Hematopoietic multipotent progenitor cell treated with erythropoietin and hydrocortisone succinate and interleukin-3 and kit ligand, for 8 days (in vitro differentiated cells): ENCODE measurements at places on chromosomes 1 and 21.

GRCh38 chr1:185961664-185962063 is 227.5 kb downstream of the HMCN1 start:
- DNase-seq = no peak

- DNase-seq = no peak
These were observed 86.9 kb downstream of the IER5 start for GRCh38 chr1:181175356-181175910.

- DNase-seq = no peak
These were observed 11.6 kb upstream of the AKR7A3 start for GRCh38 chr1:19300211-19300610.

GRCh38 chr1:22238356-22239224 is 95.7 kb upstream of the WNT4 start:
- DNase-seq = no peak

GRCh38 chr1:28326984-28327383 is 1.9 kb upstream of the MED18 start:
- DNase-seq = peak; percentile 14

DNA sequence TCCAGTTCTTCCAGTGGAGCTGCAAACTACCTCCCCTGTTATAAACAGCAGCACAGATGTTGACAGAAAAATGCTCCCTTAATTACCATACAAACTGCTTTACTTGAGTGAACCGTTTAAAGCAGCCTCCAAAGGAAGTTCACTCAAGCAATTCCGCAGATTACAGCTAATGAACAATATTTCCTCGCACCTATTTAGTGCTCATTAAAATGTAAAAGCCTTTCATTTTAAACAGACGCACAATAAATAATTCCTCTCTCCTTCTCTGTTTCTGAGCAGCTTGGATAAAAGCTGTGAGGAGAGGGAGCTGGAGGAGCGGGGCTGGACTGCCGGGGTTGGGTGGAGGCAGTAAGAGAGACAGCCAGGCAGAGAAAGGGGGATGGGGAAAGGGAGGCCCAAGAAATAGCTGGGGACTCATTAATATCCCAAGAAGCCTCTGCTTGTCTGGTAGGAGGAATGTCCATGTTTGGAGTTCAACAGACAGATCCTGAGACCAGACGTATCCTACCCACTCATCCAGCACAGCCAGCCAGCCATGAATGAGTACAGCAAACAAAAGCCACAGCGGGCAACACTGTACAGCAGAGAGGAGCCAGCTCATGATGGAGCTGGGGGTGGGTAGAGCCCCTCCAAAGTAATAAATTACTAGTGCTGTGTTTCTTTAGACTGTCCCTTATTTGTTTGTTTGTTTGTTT is 227.7 kb downstream of the GPATCH2 start:
- no peak for DNase-seq

DNA sequence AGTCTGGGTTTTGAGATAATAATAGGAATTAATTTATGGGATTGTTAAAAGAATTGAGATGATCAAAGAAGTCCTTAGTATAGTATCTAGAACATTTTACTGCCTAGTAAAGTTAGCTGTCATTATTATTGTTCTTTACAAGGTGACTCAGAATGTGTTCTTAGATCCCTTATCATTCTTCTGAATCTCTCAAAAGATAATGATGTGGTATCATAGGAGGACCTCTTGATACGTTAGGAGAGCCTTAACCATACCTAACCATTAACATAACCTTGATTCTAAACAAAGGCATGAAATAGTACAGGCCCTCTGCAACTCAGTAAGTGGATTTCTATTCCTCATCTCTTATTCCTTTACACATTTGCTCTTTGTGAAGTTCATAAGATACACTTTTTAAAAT is 246.6 kb upstream of the CACYBP start:
- DNase-seq = peak; percentile 16

- no peak for DNase-seq
These were observed 13.1 kb upstream of the L1TD1 start for GRCh38 chr1:62181532-62181931.

DNA sequence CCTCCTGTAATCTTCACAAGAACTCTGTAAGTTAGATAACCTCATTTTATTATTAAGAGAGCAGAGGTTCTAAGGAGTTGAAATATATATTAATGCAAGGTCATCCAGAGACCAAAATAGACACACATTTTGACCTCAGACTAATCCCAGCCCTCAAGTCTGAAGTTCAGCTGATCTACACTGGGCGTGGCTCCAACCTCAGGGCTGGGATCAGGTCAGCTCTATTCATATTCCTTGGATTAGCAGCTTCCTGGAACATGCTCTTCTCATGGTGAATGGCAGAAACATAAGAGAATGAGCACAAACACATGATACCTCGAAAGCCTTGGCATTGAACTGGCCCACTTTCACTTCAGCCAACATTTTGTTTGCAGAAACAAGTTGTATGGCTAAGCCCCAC is 200.8 kb upstream of the ST6GALNAC5 start:
- DNase-seq = no peak

DNA sequence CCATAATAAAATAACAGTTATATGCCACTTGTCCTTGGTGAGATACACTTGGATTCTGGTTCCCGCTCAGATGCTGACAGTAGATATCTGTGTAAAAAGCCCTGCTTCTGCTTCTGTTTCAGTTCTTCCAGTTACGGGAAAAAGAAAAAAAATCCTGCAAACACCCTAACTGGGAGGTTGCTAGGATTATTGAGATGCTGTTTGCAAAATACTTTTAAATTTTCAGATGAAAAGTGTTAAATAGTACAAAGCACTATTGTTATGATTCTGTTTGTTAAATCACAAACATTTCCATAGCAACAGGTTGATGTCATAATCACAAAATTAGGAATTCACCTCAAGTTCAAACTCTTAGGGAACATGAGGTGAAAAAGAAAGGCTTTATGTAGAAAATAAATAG is 232.3 kb downstream of the HMCN1 start:
- DNase-seq = no peak

DNA sequence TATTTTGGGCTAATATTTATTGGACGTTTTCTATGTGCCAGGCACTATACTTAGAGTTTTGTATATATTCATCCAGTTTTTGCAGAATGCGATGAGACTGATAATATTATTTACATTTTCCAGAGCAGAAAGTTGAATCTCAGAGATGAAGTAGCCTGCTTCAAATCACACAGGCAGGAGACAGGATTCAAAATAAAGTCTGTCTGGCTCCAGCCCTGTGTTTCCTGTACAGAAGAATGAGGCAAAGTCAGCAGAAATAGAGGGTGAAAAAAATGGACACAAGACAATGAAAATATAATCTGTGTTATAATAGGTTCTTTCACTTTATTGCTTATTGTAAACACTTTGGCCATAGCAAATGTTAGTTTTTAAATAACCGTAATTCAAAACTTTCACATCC is 107.2 kb downstream of the CYYR1 start:
- no peak for DNase-seq

GRCh38 chr1:40766560-40766959 is 17.0 kb upstream of the KCNQ4 start:
- no peak for DNase-seq

- no peak for DNase-seq
These were observed 5.8 kb downstream of the LAMC2 start for GRCh38 chr1:183191833-183192232.

GRCh38 chr1:186871784-186872183 is 43.0 kb downstream of the PLA2G4A start:
- DNase-seq = no peak

DNA sequence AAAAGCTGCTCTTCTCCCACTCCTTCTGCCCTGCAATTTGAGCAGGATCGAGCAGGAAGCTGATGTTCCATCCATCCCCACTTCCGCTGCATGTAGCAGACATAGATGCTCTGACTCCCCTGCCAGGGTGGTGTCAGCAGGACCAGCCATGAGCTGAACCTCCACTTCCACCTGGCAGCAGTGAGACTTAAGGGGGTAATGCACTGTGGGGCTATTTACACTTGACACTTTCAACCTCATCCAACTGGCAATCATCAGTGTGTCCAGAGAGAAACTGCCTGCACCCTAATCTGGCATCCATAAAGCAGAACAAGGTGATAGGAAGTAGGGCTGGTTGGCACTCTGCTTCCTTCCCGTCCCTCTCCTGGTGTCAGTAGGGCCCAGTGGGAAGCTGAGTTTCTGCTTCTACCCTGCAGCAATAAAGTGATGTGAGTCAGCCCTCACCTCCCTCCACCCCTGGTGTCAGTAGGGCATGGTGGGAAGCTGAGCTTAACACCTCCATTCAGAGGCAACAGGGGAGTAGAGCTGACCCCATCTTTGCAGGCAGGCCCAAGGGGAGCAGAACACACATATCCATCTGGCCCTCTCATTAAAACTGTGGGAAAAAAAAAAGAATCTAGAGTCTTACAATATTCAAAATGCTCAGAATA is 272.3 kb downstream of the PTPRU start:
- no peak for DNase-seq

- no peak for DNase-seq
These were observed 510.5 kb downstream of the PLPP3 start for GRCh38 chr1:56068908-56069307.

DNA sequence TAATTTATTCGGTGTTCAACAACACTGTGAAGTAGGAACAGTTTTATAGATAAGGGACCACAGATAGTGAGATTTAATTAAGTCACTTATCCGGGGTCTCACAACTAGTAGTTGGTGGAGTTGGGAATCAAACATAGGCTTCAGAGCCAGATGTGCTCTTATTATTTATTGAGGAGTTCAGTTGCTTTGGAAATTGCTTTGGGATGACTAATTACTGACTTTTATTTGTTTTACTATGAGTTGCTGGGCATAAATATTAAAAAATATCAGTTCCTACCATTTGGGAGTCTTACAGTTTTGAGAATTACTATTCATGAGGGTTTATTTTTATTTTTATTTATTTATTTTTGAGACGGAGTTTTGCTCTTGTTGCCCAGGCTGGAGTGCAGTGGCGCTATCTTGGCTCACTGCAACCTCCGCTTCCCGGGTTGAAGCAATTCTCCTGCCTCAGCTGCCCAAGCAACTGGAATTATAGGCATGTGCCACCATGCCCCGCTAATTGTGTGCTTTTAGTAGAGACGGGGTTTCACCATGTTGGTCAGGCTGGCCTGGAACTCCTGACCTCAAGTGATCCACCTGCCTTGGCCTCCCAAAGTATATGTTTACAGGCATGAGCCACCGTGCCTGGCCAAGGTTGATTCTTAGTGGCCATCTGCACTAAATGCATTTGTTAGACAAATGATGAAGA is 27.7 kb downstream of the THRAP3 start:
- no peak for DNase-seq

- no peak for DNase-seq
These were observed 23.4 kb downstream of the ZNF678 start for GRCh38 chr1:227586733-227587132.

GRCh38 chr21:23789864-23790263 is 1817.4 kb downstream of the MRPL39 start:
- no peak for DNase-seq

DNA sequence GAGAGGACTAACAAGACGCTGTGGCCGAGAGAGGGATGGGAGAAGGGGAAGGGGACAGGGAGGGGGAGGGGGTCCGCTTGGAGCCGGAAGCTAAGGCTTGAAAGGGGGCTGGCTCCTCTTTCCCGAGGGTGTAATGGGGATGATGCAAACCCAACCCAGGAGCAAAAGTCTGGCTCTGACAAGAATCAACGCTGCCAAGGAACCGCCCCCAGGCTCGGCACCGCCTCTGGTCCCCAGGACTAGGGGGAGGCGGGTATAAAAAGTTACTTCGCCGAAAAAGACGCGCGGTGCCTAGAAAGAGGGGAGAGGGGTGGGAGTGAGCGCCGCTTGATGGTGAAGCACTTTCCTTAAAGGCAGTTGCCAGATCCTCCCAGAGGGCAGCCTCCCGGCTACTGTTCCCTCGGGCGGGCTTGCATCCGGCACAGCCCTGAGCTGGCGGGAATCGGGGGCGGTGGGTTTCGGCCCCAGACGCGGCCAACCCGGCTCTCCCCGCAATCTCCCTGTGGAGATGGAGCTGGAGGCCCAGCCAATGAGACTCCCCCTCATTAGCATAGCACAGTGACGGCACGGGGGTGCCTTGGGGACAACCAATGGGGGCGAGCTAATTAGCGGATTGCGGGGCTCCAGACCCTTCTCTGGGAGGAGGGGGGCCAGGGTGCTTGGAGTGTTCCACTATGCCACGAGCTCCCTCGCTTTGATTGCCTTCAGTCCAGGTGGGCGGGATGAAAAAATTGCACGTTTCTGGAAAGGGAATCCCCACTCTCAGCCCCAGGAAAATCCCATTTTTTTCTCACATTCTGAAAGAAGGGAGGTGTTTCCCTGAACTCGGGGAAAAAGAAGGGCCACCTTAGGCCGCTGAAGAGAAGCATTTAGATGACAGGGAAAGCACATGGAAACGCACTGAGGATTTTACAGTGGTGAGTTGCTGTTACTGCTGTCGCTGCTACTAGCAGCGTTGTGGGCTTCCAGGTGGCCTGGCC is at the start of gene KCNT2:
KCNT2 (minus strand) TSS at position 51 of the 980 bp plus-strand sequence. CDS start 131 bp downstream, outside the sequence.
- DNase-seq = no peak

- no peak for DNase-seq
These were observed 9.4 kb upstream of the SAMD11 start for GRCh38 chr1:914131-914890.

DNA sequence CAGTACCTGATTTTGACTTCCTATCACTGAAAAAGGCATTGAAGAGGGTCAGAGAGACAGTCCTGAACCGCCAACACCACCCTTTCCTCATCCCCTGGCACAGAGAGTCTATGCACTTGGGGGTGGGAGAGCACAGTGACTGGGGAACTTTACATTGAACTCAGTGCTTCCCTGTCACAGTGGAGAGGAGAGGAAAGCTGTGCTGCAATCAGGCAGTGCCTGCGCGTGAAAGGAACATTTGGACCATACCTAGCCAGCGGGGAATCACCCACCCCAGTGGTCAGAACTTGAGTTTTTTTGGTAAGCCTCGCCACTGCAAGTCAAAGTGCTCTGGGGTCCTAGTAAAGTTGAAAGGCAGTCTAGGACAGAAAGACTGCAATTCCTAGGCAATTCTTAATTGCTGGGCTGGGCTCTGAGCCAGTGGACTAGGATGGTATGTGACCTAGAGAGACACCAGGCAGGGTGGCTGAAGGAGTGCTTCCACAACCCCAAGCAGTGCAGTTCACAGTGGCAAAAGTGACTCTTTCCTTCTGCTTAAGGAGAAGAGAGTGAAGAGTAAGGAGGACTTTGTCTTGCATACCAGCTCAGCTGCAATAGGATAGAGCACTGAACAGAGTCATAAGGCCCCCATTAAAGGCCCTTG is 9.4 kb upstream of the HENMT1 start:
- DNase-seq = no peak

DNA sequence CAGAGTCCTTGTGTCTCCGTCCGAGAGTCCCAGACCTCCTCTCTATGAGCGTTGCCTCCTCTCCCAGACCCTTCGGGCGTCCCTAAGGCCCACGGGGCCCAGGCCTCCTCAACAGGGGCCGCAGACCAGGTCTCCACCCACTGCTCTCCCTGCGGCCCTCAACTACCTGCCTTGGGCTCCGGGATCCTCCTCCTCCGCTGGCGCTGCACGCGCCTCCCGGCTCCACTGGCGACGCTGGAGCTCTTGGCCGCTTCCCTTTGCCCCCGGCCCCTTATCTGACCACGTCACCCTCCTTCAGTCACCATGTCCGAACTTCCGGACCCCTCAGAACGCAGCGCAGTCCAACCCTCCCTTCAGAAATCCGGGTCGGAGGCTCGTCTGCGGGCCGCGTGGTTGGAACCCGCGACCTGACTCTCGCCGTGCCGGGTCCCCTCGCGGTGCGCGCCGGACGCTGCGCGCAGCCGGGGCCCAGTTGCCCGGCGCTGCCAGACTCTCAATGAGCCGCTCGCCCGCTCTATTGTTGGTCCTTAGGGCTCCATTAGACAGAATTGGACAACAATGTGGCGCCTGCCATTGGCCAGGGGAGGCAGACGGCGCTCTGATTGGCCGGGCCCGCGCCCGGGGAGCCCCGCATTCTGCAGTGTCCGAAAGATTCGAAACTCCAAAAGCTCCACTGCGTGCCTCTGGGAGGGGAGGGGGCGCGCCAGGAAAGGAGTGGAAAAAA is at the start of gene DMRTA2:
DMRTA2 (minus strand) TSS at position 498 of the 724 bp plus-strand sequence. CDS start 1,907 bp downstream, outside the sequence.
- DNase-seq = no peak
